ENCODE measurements at places on chromosomes 12 and 14. TPM values are rescaled to one million over a fixed set of nuclear protein-coding genes. Genes with fewer than 3 reads are reported as not detected.

DNA sequence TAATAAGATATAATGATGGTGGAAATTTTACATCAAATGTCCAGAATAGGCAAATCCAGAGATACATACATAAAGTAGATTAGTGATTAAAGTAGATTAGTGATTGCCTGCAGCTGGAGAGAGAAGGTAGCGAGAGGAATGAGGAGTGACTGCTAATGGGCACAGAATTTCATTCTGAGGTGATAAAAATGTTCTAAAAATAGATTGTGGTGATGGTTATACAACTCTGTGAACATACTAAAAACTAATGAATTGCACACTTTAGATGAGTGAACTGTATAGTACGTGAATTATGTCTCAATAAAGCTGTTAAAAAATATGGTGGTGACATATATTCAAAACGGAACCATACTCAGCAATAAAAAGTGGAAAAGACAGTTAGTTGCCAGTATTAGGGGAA is 41.7 kb downstream of the PPP2R5E start:
- no peak for DNase-seq

DNA sequence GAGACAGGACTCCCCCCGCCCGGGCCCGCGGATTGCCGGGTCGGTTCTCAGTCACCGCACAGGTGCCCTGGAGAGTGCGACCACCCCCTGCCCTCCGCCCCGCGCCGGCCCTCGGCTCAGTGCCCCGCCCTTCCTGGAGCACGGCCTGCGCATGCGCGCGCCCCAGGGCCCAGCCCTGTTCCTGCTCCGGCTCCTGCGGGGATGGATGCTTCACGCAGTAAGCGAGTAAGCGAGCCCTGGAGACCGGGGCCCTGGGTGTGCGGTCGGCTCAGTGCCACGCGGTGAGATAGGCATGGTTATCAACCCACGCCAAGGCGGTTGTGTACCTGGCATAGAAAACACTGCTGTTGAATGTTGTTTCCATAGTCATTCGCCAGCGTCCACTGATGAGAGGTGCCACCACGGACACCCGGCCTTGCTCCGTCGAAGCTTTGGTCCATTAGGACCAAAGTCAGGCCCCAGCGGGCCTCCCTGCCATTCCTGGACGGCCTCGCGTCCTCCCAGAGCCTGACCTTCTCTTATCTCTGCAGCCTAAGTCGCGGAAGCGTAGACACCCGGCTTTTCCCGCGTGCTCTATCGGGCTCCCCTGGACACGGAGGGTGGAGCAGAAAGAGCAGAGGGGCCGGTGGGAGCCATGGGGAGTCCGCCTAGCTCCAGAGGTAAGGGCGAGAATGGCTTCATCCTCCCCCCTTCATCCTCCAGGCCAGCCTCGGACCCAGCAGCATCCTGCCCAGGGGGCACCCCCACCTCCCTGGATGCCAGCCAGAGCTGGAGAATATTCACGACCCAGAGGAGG is 90.6 kb downstream of the PAPOLA start:
- DNase-seq = peak; percentile 54

RPGRIP1 gene
- total RNA-seq = not detected

DNA sequence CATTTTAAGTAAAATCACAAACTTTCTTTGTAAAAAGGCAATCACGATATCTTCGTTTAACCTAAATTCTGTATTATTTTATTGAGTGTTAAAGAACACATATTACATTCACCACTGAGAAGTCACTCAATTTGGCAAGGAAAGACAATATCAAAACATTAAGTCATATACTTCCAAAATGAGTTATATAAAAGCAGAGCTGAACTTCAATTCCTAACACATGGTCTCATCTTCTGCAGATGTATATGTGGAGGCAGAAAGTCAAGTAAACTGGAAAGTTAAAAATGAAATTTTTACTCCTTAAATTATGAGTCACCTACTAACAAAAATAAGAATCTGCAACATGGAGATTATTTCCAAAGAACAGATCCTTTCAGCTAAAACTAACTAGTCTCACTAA is 28.7 kb downstream of the BMAL2 start:
- DNase-seq = no peak

DNA sequence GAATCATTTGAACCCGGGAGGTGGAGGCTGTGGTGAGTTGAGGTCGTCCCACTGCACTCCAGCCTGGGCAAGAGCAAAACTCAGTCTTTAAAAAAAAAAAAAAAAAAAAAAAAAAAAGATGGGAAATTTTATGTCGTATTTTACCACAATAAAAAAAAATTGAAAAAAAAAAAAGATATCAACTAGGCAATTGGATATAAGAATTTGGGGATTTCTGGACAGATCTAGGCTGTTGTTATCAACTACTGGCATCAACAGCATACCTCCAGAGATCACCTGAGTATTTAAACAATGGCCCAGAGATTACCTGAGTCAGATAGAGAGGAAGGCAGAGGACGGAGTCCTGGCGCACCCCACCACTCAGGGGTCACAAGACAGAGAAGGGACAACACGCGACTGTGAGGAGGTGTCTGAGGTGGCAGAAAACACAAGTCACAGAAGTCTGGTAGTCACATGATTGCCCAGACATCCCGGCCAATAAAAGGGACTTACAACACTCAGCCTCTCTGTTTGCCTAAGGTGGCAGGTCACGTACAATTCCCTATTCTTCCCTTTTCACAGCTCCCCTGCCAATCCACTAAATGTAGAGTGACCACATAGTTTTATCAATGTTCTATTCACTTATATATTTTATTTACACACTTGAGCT is 1.8 kb downstream of the SPRING1 start:
- no peak for DNase-seq

DNA sequence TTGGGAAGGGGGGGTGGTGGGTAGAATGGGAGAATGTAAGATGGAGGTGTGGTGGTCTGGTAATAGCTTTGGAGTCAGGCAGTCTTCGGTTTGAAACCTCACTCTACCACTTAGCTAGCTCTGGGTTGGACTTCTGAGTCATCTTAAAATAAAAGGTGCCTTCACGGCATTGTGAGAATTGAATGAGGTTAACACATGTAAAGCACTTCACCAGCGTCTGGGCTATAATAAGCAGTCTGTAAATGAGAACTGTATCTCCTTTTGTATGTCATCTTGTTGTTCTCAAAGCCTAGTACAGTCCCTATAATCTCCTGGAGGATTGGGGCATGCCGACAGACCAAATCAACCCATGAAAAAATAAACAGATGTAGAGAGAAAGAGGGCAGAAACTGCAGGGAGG is 11.2 kb downstream of the C2CD5 start:
- no peak for DNase-seq

- peak; percentile 45 for DNase-seq
Observed at GRCh38 chr14:61498811-61499210, 177.4 kb downstream of the PRKCH start.

ITGA7 gene
- 66.2 TPM for total RNA-seq

GRCh38 chr14:46819117-46819516 is 167.5 kb upstream of the RPL10L start:
- DNase-seq = no peak

- peak; percentile 30 for DNase-seq
Observed at GRCh38 chr12:47964106-47964728, 821 bp downstream of the TMEM106C start.

TNFAIP2 gene
- total RNA-seq = 92.0 TPM

DNA sequence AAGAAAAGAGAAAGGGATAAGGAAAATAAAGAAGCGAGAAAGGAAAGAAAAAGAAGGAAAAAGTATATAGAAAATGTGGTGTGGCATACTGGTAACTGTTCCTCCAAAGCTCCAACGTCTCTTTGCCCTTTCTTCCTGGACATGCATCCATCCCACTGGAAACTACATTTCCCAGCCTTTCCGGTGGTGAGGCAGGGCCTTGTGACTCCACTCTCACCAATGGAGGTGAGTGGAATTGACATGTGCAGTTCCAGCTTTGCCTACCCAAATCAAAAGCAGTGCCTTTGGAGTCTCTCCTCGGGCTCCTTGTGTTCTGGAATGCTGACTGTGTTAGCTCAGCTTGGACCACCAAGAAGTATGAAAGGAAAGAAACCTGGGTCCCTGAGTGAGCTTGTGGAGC is 161.2 kb downstream of the KCNA5 start:
- DNase-seq = no peak

DNA sequence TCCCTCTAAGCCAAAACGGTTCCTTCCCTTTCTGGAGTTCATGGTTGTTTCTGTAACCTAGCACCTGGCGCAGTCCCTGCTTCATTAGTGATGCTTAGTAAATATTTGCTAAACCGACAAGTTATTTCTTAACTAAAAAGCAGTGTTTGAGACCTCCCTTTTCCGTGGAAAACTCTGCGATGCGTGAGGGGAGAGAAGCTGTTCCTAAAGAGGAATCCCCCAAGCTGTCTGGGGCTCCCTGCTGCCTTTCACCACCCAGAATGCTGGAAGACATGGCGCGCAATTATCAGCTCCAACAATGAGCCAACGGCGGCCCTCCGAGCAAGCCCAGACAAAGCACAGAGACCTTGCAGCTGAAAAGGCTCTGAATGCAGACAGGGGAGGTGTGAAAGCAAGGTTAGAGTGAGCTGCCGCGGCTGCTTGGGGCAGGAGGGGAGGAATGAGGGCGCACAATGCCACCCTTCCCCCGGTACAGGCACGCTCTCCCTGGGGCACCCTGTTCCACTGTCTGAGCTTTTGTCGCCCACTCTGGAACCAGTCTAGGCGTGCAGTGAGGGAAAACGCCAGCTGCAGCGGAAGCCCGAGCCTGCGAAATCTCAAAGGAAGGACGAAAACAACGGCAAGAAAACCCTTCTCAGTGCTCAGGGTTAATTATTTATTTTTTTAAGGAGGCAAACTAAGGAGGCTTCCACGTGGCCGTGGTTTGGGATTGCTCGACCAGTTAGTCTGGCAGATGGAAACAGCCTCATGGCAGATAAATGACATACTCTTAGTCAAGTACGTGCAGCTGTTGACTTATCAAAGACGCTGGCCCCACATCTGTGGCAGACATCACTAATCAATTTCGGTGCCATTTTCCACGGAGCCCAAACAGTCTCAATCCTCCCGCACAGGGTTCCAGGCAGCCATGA is 66.3 kb downstream of the RBM19 start:
- DNase-seq = peak; percentile 57

- DNase-seq = peak; percentile 92
Observed at GRCh38 chr12:2804393-2805142, 7.9 kb upstream of the ITFG2 start.

DNA sequence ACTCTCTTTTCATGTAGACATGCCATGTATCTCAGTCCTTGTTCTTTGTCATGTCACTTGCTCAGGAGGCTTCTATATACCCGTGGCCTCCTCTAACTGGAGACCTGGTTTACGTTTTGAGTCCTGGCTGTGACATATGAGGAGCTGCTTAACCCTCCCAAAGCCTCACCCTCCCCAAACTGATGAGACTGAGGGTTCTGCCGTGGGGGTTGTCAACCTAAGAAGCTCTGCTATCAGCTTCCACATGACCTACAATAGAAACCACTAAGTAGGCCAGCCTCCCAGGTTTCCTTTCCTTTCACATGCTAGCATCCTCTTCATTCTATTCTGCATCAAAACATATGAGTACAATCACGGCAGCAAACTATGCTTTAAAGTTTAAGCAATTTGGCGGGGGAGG is 76.8 kb upstream of the WSCD2 start:
- no peak for DNase-seq

GRCh38 chr14:89903340-89903952 is 51.1 kb downstream of the EFCAB11 start:
- DNase-seq = peak; percentile 42

FSCB gene
- total RNA-seq = 2.2 TPM

GRCh38 chr12:109999983-110000505 is 814 bp downstream of the ANKRD13A start:
- DNase-seq = peak; percentile 62

GRCh38 chr12:19421503-19422282 is 17.6 kb upstream of the AEBP2 start:
- DNase-seq = no peak

All from umbilical cord (tissue), 2 donors.